ENCODE measurements at places on chromosomes 6 and 20.

- peak; percentile 60 for DNase-seq
These were observed 55.1 kb downstream of the KIF16B start for GRCh38 chr20:16517946-16518783.

GRCh38 chr6:146886587-146887446 is 288.0 kb downstream of the ADGB start:
- no peak for DNase-seq

GRCh38 chr6:24905483-24905882 is 30.3 kb downstream of the RIPOR2 start:
- no peak for DNase-seq

DNA sequence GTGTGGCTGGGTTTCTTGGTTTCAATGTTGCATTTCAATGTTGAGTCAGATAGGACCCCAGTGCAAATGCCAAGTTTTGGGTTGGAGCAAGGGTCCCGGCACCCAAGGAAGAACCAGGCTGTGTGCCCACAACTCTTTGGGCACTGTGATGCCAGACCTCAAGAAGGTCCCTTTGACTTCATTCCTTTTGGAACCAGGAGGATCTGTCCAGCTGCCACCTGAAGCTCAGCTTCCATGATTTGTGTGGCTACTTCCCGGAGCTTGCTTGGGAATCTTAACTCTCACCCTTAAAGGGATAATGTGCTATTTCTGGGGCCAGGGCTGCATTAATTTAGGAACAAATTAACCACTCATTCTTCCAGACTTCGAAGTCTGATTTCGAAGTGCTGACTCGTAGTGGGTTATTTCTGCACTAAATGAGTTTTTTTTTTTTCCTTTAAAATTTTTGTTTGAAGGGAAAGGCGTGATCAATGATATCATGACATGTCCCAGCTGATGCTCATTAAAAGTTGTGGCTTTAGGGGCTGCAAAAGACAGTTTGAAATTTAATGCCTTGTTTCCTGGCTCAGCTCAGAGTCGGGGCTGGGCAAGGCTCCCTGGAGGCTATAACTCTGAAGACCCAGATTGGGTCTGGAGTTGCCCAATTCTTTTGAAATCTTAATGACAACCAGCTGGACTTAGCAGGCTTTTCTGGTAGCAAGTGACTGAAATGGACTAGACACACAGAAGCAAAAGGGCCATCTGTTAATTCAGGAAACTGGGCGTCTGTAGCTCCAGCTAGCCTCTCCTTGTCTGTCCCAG is 24.0 kb upstream of the PHACTR3 start:
- DNase-seq, result no peak

GRCh38 chr6:28383235-28384142 is 16.1 kb downstream of the ZSCAN12 start:
- peak; percentile 89 for DNase-seq

- no peak for DNase-seq
These were observed 2.4 kb downstream of the FAM135A start for GRCh38 chr6:70415660-70416059.

- DNase-seq, result peak; percentile 54
These were observed 54.6 kb downstream of the LYRM4 start for GRCh38 chr6:5205877-5206850.

DNA sequence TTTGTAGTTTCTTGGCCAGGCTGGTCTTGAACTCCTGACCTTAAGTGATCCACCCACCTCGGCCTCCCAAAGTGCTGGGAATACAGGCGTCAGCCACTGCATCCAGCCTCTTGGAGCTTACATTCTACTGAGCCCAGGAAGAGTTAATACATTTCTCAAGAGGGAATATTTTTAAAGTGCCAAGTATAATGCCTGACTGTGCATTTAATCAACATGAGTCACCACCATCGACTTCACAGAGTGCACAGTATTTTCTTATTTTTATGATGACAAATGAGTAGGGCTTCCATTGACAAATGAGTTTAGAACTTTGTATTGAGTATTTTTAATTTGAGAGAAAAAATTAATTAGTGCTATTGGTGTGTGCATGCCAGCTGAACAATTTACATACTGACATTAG is 72.2 kb downstream of the SASH1 start:
- DNase-seq, result no peak

DNA sequence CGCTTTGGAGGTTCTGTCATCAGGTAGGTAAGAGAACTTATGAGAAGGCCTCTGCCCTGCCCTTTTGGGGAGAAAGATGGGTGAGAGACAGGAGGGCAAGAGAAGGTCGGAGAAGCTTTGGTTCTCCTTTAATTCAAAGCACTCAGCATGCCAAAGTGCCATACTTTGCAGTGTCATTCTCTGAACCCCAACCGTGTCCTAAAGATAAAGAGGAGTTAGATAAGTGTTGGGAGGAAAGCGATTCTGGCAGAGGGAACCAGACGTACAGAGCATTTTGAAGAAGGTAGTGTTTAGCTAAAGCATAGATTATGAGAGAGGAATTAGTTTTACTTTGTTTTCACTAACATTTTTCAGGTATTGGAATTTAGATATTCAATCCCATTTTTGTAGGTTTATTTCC is 40.3 kb downstream of the NKAIN2 start:
- DNase-seq, result no peak

DNA sequence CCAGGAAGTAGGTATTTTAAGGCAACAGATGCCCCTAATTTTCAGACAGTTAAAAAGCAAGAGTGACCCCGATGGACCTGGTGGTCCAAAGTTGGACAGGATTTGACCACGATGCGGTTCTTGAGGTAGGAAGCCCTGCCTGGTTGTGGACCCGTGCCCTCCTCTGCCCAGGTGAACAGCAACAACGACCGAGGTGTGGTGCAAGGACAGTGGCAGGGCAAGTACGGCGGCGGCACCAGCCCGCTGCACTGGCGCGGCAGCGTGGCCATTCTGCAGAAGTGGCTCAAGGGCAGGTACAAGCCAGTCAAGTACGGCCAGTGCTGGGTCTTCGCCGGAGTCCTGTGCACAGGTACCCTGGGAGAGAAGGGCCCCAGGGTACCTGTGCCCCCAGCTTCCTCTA is 18.7 kb downstream of the TGM6 start:
- DNase-seq, result no peak

- no peak for DNase-seq
These were observed 174.0 kb downstream of the BCKDHB start for GRCh38 chr6:80280262-80281010.

Measured in WERI-Rb-1 (cell line).